Upper lobe of right lung (tissue), 1 donor: ENCODE measurements at places on chromosomes 5 and 9. TPM values are rescaled to one million over a fixed set of nuclear protein-coding genes. Genes with fewer than 3 reads are reported as not detected.

- DNase-seq, result no peak
Measured at GRCh38 chr5:63233361-63233760, 654.7 kb downstream of the LRRC70 start.

Gene SPINK13
- not detected for total RNA-seq

DNA sequence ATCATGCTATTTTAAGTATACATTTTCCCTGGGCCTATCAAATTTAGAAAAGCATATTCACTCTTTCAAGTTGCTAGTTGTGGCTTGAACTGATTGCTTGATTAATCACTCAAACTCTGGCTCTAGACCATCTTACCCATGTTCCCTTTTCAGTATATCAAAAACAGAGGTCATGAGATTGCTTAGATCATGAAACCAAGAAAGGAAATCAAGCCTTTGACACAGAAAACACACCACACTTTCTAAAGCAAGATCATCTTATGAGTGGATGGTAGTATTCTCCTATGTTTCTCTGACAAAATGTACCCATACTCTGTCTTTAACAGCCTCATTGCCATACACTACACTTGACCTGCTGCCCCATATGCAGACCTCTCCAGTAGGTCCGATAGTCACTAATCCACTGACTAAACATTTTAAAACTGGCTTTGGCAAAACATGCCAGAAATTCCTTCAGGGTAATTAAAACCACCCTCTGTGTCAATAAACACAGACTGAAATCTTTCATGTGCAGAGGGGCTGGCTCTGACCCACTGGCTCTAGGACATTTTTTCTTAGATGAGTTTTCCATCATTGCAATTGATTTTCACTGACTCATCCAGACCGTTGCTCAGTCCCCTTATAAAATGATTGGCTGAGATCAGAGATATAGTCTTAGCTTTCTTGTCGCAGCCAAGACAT lies 18.2 kb downstream of the PPP2R2B start:
- no peak for DNase-seq

DNA sequence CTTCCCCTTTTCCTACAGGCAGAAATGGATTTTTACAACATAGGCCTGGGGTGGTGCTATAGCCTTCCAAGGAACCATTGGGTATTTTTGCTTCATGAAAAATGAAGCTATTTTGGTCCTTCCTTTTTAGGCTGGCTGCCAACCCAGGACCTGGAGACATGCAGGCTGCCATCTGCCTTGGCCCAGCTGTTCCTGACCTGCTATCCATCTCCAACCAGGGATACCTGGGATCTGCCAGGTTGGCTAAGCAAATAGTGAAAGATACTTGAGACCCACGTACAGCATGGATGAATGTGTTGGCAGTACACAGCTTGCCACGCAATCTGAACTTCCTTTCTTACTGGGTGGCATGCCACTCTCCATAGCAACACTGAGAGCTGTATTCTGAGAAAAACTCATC lies 31.1 kb downstream of the MRPS27 start:
- DNase-seq, result no peak

DNA sequence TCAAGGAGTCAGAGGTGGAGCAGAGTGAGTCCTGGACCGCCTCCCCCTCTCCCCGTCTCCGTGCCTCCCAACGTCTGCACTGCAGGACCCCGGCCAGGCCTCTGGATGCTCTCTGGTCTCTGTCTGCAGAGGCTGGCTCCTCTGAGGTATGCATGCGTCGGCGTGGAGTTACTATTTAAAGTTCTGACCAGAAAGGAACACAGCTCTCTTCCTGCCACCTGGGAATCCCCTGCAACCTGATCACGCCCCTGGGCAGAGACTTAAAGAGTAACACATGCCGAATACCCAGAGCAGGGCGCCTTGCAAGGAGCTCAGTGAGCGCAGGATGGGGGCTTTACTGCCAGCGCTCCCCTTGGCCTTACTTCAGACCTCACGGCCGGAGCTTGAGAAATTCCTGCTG lies 16.0 kb downstream of the ANXA6 start:
- no peak for DNase-seq

DNA sequence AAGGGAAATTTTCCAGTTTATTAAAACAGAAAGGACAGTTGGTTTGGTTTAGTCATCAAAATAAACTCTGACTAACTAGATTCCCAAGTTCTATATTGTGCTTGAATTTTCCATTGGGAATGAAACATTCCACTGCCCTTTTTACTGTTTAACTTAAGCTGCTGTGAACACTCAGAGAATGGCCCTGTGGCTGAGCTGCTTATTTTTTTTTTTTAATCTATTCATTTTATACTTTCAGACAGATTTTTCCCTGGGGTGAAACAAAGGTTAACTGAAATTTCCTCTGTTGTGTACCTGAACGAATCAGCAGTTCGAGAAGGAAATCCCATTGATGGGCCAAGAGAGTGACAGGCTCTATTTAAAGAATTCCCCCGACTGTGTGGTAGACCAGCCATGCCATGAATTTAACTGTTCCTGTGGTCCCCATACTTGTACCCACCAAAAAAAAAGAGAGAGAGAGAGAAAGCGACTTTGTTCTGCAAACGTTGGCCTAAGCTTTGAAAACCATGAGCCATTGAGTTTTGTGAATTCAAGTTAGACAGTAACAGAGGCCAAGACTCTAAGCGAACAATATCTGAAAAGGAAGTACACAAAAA lies 138.7 kb upstream of the GRHPR start:
- DNase-seq, result no peak

DNA sequence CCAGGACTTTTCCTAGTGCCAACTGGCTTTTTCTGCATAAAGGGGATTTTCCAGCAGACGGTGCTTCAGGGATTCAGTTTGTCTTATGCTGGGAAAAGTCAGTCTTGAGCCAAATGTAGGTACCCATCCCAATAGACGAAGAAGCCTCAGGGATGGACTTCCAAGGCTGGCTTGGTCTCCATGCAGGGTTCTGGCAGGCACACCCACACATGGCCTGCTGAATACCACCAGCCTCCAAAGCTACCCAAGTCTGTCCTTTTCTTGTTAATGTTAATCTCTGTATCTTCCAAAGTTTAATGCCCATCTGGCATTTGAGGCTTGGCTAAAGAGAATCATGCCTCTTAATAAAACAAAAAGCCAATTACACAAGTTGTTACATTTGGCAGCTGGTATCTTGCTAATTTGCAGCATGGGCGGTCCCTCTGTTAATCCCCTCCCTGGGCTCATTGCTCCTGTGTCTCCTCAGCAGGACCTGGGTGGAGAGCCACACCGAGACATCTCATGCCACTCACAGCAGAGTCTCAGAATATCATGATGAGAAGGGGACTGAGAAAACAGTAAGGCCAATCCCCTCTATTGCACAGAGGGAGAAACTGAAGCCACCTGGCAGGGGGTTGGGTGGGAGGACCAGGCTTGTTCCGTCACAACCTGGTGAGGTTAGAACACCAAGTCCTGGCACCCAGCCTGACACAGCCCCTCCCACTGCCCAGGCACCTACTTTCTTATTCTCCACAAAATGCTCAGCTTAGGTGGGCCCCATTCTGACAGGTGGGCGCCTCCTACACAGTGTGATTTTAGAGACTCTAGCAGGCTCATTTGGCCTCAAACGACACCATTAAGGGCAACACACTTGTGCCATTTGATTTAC lies 243.2 kb downstream of the FSTL4 start:
- DNase-seq, result no peak

DNA sequence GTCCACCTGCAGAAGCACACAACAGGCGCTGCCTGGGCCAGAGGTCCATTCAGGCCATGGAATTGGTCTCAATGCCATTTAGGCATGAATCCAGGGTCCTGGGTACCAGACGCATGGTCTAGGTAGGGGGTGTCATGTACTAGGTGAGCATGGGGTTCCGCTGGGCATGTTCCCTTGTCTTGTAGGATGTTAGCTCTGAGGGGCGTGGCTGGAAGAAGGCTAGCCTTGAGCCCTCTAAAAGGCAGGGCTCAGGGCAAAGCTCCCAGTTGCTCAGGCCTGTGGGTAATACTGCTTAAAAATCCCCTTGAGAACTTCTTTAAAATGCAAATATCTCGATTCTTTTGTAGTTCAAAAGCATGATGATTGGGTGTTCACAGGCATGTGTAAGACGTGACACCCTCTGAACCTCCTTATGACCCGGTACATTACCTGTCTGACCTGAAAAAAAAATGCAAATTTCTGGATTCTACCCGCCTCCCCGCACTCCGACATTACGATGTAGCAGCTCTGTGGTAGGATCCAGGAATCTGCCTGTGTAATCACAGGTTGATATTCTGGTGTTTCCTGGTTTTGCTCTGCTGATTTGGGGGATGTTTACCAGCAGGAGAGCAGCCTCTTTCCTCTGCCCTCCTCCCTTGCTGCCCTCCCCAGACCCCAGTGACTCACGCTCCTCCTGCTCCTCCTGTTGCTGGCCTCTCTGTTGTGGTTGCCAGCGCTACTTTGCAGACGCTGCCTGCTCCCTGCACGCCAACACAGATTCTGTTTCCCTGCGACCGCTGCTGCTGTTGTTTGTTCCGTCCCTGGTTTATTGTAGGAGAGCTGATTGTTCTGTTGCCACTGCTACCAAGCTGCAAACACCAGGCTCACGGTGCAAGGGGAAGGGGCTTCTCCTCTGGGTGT lies 5.7 kb downstream of the TMC1 start:
- peak; percentile 83 for DNase-seq
